ENCODE measurements at places on chromosomes 12 and 14.

DNA sequence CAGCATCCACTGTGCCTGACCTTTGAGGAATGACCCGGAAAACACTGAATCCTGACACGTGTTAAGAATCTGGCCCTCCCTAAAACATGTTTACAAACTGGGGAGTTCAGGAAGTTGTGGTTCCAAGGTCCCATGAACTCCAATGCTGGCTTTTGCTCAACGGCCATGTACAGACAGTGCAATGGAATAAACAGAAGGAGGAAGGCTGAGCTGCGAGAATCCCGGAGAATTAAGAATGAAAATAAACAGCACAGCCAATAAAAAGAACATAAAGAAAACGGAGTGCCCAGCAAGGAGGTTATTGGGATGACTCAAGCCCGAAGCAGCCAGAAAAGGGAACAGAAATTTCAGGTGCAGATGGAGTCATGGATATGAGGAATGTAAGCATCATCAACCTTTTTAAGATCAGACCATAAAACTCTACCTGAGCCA is 32.3 kb downstream of the BCL11B start:
- DNase-seq: no peak

GRCh38 chr12:42442311-42442759 is 116.4 kb downstream of the PPHLN1 start:
- no peak for DNase-seq

DNA sequence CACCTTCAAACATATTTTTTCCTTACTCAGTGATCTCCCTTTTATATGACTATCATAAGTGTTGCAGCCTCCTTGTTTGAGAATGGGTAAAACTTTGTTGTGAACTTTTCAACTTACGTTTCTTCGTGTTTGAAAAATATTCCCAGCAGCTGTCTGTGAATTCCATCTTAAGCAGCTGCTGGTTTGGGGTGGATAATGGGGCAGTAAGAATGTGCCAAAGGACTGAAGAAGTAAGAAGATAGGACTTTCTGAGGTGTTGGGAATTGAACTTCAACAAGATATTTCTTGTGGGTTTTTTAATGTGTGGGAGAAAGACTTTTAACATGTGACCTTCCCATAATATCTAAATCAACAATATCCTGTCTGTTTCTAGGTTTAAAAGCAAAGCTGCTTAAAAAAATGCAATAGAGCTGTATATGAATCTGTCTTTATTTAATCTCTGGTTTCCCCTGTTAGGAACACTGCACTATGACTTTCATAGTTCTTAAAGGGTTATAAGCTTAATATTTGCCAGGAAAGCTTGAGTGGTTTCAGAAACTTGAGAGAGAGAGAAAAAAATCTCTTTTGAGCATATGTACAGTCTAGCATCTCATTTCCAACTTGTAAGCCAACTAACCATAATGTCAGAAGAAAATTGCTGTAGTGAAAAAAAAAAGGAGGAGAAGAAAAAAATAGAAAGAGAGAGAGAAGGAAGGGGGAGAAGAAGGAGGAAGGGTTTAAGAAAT is 1659.2 kb upstream of the FLRT2 start:
- no peak for DNase-seq

DNA sequence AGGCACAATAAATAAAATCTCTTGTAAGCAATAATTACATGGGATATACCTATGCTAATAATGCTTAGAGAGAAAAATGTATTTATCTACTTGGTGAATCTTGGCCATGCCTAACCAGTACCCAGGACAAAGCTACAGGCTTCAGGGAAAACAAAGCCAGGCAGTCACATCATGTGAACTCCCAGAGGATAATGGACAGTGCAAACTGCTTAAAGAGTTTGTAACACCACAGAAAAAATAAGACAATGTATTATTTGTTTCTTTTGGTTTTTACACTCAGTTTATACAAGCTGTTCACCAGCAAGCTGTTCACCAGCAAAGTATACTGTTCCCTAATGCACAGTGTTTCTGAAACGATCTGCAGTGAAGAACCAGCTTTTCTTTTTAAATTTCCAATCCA is 38.0 kb downstream of the DICER1 start:
- DNase-seq: no peak

DNA sequence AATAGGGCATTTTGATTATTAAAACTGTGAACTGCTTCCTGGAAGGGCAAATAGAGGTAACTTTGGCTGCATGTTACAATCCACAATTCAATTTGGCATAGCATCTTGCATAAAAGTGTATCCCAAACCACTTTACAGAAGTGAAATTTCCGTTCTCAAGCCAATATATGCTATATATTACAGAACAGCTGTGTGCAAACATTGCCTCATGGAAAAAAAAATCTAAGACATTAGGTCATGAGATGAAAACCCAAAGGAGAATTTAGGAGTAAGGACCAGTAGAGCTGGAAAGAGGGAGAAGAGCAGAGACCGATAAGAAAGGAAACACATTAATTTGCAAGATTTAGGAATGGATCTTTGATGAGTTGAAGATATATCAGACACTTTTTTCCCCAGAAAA is 239.2 kb downstream of the PAX9 start:
- DNase-seq: no peak

DNA sequence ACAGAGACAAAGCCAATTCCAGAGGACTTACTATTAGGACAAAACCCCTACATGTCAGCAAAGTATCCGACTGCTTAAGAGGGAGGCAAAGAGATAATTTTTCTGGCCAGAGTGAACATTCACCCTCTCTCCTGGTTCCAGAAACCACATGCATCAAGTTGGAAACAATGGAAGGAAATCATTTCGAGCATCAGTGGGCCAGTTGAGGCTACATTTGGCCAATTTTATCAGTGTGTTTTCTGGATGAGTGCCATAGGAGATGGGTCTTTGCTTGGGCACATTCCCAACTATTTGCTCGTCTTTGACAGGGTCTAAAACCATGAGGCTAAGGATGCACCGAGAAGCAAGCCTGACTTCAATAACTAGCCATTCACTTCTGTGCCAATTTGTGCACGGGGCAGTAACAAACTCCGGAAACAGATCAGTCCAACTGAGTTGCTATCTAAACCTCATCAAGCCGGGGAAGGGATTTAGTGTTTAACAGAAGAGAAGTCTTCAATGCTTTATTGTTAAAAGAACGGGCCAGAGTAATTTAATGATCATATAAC is 17.4 kb downstream of the EGLN3 start:
- DNase-seq: no peak

DNA sequence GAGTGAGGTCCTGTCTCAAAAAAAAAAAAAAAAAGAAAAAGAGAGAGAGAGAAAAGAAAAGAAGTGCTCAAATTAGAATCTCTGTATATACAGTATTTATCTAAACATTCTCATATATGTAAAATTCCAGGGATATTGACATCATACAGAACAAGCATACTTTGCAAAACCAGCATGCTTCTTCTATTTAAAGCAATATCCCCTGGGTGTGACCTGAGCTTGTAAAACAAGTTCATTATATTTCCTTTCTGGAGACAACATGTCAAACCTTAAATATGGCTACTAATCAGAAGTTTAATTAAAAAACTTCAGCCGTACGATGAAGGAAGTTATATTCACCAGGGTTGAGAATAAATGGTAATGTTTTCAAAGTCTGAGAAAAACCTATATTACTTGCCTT is 175.8 kb upstream of the HMGA2 start:
- no peak for DNase-seq

DNA sequence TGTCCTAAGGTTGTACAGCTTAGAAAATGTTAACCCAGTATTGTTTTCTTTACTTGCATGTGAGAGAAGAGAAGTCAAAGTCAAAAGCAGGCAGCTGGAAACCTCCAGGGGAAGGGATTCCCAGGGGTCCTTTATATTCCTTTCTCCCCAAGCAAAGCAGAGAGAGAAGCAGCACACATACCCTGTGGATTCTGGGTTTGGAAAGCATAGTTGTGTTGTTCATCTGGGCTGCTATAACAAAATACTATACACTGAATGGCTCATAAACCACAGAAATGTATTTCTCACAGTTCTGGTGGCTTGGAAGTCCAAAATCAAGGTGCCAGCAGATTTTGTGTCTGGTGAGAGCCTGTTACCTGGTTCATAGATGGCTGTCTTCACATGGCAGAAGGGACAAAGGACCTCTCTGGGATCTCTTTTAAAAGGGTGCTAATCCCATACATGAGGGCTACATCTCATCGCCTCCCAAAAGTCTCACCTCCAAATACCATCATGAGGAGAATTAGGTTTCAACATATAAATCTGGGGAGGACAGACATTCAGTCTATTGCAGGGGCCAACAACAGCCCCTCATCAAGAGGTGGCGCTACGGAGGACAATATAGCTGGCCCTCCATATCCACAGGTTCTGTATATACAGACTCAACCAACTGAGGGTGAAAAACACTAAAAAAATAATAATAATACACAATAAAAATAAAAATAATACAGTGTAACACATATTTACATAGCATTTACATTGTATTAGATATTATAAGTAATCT is 19.3 kb upstream of the PCNX1 start:
- DNase-seq: no peak

DNA sequence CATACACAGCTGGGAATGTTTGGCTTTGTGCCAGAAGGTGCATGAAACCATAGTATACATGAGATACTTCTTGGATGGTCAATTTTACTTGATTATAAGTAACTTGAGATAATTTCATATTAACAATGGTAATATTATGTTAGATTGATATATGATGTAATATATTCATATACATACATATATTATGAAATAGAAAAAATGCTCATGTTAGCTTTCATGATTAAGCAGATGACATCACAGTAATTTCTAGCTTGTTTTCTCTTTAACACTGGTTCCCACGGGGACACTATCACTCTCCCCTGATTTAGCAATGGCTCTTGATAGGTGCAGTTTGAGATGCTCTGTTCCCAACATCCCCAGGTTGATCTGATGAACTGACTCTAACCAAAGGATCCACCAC is 35.4 kb upstream of the NTF3 start:
- DNase-seq: no peak

DNA sequence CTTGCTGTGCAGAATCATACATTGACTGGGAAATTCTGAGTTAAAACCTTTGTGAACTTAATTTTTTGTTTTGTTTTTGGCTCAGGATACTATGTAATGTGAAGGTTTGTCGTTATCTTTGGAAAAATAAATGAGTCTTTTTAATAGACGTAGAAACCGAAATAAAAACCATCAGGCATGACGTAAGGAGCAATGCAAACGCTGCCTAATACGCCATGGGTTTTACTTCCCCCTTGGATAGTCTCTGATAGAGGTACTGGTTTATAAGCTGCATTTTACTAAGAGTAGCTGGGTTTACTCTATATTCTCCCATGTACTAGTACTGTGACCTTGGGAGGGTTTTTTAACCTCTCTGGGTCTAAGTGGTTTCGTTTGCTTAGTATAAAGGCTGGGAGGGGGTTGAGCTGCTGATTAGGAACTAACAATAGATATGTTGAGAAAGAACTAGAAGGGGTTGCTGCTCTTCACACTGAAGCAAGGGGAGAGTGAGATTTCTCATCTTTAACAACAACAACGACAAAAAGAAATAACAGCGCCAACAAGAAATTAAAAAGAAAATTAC is 66.8 kb upstream of the SLCO1C1 start:
- no peak for DNase-seq

GRCh38 chr14:98799891-98800290 is 472.1 kb downstream of the BCL11B start:
- no peak for DNase-seq

- DNase-seq: no peak
Observed at GRCh38 chr12:26648066-26648465, 184.9 kb downstream of the ITPR2 start.

GRCh38 chr14:97524589-97525319 is 727.6 kb downstream of the VRK1 start:
- no peak for DNase-seq

DNA sequence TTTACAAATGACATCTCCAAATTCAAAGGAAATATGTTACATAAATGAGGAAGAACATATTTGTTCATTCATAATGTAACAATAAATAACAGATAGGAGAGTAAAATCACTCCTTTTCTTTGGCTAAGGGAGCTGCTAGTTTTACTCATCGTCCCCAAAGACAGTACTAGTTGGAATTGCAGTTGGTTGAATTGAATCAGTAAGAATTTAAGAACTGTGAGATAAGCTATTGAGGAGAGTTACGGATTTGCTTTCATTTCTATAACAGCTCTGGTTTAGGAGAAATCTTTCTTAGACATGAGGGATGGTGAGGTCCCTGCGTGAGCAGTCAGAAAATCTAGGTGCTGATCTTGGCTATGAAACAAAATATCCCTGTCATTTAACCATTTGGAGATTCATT is 402.8 kb downstream of the AEBP2 start:
- no peak for DNase-seq

Measured in T-helper 17 cell (primary cell).